Stimulated activated CD4-positive, alpha-beta T cell treated with anti-CD3 and anti-CD28 coated beads, Interleukin-15, amount 100 ng/mL, for 1 hour (primary cell): ENCODE measurements at places on chromosomes 3 and 15.

DNA sequence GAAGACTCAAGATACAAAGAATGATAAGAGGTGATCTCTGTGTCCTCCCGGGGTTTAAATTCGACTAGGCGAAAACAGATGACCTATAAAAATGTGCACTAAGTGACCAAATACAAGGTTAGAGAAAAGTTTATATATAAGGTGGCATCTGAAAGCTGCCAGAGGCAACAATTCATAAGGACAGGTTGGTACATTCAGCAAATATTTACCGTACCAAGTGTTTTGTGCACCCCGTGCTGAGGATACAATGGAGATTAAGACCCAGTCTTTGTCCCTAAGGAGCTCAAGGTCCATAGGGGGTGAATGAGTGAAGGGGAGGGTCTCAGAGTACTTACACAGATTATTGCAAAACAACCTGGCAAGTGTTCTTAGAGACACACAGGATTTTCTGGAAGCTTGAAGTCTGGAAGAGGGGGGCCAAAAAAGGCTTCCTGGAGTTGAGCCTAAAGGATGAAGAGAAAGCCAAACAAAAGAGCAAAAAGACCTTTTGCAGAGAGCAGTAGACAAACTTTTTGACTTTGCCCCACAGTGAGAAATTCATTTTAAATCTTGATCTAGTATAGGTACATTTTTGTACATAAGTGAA, 71.4 kb upstream of the LRIG1 start:
- DNase-seq: no peak

DNA sequence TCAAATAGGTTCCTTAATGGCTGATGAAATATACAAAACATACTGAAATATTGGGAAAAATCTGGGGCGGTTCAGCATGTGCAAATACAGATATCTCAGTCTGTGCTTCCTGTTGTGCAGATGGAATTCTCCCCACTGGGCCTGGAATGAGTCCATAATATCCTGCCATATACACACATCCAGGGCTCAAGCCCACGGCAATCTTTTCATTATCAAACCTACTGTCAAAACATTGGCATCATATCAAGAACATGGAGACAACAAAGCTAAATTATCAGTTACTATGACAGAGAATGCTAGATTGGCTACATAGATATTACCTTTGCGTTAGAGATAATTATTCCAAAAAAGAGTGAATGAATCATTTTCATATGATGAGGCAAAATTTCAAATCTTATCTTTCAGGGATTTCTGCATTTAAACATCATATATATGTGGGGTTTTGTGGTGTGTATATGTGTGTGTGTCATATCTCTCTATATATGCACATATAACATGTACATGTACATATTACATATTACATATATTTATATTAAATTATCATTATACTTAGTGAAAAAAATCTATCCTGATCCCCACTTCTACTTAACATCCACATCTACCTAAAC, 713.3 kb downstream of the GBE1 start:
- DNase-seq: no peak

- no peak for DNase-seq
These were observed 22.9 kb downstream of the CHMP2B start for GRCh38 chr3:87250009-87250408.

DNA sequence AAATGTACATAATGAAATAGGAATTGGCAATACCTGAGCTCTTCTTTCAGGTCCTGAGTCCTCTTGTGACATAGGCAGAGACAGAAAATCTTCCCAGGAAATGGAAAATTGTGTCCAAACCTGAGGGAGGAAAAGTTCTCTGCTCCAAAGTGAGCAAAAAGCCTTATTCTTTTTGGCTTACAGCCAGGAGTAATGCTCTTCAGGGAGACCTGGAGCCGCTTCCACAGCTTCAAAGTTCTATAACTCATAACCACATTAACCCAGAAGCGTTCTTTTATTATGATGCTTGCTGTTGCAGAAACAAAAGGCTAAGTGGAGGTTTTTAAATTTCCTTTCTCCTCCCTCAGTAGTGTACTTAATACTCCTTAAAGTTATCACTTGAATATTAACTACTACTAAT, 633 bp downstream of the IGSF10 start:
- DNase-seq: no peak

DNA sequence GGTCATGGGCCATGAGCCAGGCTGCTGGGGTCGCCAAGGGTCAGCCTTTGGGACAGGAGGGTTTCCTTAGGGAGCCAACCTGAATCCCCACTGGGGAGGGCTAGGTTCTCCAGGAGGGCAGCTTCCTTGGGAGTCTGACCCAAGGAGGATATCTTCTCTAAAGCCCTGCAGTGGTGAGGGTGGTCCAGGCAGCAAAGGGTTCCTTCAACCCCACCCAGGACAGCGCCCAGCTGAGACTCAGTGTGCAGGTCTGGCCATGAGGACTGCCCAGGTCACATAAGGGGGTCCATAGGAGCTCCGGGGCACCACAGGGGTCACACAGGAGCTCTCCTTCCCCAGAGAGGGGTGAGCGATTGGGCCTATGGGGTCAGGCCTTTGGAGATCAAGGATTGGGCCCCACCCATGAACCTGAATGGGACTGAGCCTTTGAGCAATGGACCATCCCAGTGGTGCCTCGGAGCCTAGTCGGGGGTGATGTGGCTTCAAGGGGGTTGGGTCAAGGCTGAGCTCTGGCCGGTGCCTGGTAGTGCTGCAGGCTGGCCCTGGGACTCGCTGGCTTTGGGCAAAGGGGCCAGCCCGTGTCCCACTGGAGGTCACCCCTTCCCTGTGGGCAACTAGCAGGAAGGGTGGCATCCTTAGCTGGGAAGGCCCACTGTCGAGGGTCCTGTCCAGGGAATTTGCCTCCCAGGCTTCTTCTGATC, 216.5 kb downstream of the SNRPN start:
- DNase-seq: no peak

DNA sequence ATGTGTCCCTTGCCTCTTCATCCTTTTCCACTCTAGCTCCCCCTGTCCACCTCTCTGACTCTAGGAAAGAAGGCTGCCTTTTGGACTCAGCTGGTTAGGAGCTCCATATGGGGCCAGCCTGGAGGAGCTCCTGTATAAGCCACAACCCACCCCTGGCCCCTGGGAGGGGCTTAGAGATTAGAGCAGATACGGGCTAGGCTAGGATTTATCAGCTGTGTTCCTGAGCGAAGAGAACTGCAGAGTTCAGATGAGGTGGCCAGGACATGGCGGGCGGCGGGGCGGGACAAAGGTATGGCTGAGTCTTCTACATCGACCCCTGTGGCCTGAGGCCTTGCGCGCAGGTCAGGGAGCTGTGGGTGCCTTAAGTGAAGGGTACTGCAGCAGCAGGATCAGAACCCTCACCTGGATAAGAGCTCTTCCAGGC, 7.9 kb downstream of the NBEAL2 start:
- no peak for DNase-seq

DNA sequence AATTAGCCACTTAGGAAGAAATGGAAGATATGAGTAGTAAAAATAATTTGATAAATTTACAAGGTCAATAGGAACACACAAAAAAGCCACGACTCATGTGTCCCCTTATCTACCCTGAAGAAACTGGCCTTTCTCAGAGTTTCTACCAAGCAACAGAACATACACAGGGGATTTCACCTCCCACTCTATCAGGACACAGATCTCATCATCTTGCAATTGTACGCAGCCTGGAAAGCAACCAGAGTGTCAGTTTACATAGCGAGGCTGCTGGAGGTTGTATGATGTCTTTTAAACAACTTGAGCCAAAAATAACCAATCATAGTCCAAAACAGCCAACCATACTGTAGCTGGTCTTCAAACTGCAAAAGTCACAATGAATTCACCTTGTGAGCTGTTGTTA, 19.7 kb upstream of the LMOD3 start:
- DNase-seq: no peak

DNA sequence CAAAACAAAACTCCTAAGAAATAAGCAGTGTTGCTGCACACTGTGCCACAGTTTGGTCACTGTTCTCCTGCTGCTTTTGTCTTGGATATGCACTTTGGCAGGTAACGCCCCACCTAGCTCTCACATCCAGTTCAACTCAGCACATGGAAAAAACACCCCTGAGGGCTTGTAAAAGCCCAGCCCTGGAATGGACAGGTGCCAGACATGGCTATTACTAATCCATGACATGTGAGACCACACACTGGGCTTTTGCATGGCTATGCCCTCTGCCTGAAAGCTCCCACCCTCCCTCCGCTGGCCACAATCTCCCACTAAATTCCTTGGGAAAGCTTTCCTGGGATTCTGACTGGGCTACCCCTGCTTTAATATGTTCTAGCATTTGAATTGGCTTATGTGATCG, 24.7 kb upstream of the ZBED2 start:
- no peak for DNase-seq

- DNase-seq: no peak
These were observed 44.5 kb upstream of the PDZRN3 start for GRCh38 chr3:73669260-73669659.

- DNase-seq: no peak
These were observed 189.4 kb upstream of the CD96 start for GRCh38 chr3:111352585-111352984.

GRCh38 chr3:183653209-183654064, 18.0 kb downstream of the KLHL24 start:
- no peak for DNase-seq

- no peak for DNase-seq
These were observed at the start of gene CSPG5 for GRCh38 chr3:47578691-47579632. Gene CSPG5, minus strand, starts transcription at chr3:47578865. Its CDS starts 172 bp downstream, at chr3:47578693.
